ENCODE measurements at places on chromosomes 6 and 20.

DNA sequence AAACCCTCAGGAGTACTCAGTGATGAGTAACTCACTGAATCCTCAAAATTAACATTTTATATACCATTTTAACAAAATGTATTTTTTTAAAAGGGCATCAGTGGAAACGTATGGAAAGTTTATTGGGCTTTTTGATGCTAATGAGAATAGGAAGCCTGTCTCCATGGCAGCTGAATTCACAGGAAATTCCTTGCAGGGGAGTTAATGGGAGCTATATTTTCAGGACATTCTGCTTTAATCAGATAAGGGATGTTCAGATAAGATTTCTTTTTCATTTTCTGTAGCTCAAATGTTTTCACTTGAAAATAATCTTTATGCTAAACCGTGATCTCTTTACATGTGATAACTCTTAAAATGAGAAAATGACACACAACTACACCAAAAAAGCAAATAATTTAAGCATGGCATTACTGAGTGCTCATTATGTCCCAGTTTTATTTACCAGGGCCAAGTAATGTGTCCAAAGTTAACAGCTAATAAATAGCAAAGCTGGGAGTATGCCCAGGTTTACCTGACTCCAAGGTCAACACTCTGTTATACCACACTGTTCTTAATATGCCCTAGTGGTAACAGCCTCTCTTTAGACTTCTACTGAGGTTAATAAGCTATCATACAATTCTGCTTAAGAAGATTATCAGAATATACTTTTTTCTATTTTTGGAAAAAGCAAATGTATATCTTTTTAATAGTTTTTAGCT lies 348.1 kb downstream of the GRIK2 start:
- no peak for DNase-seq

- no peak for DNase-seq
These were observed 27.8 kb upstream of the MYCT1 start for GRCh38 chr6:152669895-152670294.

DNA sequence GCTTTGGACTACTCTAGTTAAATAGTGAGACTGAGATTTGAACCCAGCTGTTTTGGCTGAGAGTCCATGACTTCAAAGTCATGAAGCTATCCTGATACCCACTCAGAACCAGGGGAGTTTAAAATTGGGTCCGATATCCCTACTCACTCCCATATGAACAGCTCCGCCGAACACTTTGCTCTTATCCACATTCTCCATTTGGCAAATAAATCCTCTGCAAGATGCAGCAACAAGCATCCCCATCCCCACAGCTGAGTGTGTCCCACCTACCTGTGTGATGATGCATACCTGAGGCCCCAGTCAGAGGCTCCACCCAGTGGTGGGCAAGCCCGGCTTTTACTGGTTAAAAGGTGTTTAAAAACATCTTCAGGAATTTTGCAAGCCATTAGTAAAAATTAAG lies 108.3 kb upstream of the SLC24A3 start:
- DNase-seq, result no peak

GRCh38 chr6:138107078-138107751 lies at the start of gene PERP:
Gene PERP (minus strand): TSS chr6:138107419. CDS start chr6:138107340, 79 bp downstream.
- DNase-seq, result peak; percentile 83

DNA sequence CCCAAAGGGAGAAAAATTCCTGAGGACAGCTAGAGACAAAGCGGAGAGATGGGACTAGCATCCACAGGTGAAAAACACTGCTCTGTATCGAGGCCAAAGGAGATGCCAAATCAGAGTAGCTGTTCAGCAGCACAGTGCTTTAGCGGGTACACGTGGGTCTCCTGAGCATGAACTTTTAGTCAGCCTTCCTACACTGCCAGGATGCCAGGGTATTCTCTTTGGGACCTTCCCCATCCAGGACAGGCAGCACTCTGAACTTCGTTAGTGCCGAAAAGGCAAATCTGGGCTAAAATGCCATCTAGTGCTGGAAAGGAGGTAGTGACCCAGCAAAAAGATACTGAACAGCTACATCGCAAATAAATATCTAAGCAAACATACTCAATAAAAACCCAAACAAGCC lies 64.9 kb downstream of the C6orf58 start:
- DNase-seq, result no peak

- no peak for DNase-seq
These were observed 39.2 kb upstream of the RNF8 start for GRCh38 chr6:37314487-37315156.

GRCh38 chr6:4348462-4349112 lies 213.2 kb upstream of the ECI2 start:
- DNase-seq, result no peak

DNA sequence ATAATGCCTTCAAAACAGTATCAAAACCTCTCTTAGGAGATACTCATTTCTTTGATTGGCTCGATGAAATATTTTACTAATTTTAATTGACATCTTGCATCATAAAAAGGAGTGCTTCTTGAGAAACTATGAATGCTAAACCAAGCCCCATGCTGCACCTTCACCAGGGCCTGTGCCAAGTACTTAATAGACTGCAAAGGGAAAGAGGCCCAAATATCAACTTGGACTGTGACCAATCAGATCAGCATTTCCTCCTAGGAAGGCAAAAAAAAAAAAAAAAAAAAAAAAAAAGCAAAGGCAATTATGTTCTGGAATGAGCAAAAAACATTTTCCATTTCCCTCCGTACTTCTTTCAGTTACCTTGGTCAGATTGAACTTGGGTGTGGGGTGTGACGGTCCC lies 253.0 kb upstream of the SOX4 start:
- DNase-seq, result no peak

GRCh38 chr6:157714153-157714490 lies 108.9 kb upstream of the SNX9 start:
- DNase-seq, result no peak

DNA sequence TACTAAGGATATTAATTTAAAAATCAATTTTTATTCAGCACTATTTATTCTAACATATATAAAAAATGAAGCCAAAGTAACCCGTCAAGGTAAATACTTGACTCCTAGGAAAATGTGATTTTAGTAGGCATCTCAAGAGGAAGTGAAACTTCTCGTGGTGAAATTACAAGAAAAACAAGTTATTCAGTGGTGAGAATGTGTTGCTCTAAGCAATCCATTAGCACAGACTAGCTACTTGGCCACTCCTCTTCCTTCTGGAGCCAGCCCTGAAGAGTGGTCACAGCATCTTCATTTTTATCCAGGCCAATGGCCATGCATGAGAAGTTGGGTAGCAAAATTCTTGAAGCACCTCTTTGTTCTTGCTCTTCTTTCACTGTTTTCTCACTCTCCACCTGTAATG lies 40.4 kb upstream of the GFRAL start:
- no peak for DNase-seq

DNA sequence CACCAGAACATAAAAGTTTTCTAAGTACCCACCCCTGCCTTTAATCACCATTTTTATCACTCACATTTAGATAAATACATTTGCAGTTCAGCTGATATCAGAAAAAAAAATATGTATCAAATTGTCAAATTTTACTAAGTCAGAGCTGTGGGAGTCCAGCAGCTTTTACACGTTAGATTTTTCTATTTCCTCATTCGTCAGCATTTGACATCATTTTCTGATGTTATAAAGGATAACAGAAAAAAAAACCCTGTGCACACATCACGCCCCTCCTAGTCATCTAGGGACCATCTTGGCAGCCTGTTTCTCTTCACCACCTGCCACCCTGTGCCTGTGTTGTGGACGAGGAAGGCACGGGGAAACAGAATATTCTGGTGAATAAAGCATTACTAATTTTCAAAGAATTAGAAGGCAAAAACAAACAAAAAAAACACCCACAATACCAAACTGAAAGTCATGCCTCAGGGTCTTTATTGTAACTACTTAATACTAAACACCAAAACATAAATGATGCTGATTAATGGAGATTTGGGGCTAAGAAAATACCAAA lies 12.4 kb downstream of the B4GALT5 start:
- no peak for DNase-seq

- peak; percentile 80 for DNase-seq
These were observed 31.5 kb upstream of the TGM2 start for GRCh38 chr20:38196592-38196991.

DNA sequence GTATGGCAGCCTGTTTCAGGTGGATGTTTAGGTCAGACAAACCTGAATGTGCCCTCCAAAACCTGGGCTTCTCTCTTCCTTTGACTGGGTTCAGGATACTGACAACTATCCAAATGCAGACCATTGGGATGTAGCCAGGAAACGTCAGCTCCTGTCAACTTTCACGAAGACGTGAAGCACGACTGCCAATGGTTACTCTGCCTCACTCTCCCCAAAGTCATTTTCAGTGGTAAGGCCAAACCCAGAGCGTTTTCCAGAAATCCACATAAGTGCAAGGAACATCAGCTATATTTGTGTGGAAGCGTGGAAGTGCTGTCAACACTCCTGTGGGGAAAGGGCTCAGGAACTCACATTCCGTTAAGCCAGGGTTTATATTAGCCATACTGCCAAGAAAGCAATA lies 20.1 kb upstream of the RCAN2 start:
- DNase-seq, result no peak

GRCh38 chr6:90454836-90455427 lies 131.9 kb downstream of the MAP3K7 start:
- no peak for DNase-seq

- no peak for DNase-seq
These were observed 41.8 kb downstream of the SLC22A23 start for GRCh38 chr6:3415082-3415453.

DNA sequence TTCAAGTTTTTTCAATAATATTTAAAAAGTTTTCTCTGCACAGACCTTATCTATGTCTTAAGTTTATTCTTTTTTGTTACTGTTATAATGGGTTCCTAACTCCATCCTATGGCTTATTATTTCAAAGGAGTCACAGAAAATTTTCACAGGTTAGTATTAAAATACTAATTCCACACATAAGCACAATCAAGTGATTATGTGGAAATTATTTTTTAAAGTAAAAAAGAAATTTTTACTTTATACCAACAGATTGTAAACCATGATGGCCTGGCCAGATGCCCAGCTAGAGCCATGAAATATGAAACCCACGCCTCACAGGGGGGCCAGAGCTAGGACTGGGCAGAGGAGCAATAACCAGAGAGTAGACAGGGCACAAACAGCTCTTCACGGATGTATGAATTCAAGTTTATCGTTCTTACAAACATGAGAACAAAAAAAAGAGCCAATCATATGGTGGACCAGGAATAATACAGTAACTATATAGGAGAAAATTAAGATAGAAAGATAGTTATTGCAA lies 34.0 kb downstream of the NUDT3 start:
- DNase-seq, result no peak

DNA sequence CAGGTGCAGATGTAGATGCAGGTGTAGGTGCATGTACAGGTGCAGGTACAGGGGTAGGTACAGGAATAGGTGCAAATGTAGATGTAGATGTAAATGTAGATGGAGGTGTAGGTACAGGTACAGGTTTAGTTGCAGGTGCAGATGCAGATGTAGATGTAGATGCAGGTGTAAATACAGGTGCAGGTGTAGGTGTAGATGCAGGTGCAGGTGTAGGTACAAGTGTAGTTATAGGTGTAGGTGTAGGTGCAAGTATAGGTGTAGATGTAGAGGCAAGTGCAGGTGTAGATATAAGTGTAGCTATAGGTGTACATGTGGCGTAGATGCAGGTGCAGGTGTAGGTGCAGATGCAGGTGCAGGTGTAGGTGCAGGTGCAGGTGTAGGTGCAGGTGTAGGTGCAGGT lies 34.2 kb upstream of the CDH4 start:
- DNase-seq, result no peak

DNA sequence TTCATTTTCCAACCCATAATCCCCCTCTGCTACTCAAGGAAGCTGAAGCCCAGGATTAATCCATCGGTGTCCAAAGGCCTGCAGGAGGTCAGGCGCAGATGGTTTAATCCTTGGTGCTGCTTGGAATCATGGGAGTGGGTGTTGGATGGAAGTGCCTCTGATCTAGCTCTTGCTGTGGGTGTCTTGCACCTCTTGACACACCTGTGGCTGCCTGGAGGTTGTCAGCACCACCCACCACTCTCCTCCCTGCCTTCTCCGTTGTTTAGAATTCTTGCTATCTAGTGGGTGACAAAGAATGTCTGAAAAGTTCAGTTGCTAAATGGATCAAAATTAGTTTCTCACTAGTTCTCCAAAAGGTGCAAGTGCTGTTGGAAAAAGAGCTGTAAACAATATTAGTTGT lies 1074.4 kb upstream of the FLRT3 start:
- no peak for DNase-seq

DNA sequence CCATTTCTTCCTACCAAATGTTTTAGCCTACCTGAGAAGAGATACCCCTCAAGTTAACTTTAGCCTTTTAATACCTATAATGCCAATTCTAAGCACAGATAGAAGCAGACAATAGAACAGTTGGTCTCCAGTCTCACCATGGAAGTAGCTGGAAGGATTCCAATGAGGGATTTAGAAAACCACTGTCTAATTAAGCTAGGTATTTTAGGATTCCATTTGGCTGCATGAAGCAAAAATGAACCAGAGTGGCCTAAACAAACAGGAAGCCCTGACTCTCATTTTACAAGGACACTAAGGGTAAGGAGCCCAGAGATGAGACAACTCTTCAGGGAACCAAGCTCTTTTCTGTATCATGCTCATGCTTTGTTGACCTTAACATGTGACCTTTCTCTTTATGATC lies 199.2 kb downstream of the ALDH8A1 start:
- no peak for DNase-seq

- no peak for DNase-seq
These were observed 30.5 kb downstream of the FBXO9 start for GRCh38 chr6:53095716-53096115.

- DNase-seq, result no peak
These were observed 101.9 kb upstream of the MOCS1 start for GRCh38 chr6:40036186-40036585.

DNA sequence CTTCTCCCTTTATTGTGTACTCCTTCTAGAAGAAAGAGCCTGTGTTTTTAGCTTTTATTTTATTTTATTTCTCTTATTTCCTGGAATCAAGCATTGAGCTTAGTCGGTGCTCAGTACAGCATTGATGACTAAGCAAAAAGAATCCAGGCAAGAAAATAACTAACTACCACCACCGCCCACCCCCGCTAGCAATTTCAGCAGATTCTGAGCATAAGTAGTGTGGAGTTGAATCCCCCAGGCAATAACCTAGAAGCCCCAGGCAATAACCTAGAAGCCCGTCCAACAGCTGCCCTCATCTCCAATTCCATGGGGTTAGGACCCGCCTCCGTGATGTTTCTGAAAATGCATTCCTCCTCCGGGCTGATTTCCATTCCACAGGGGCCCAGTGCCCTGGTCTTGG lies 258.0 kb upstream of the TAB2 start:
- DNase-seq, result no peak

GRCh38 chr6:71727632-71728294 lies 158.6 kb upstream of the RIMS1 start:
- no peak for DNase-seq

- no peak for DNase-seq
These were observed 99.3 kb downstream of the SOBP start for GRCh38 chr6:107589199-107589598.

GRCh38 chr6:128731249-128732165 lies 151.4 kb upstream of the LAMA2 start:
- DNase-seq, result no peak

DNA sequence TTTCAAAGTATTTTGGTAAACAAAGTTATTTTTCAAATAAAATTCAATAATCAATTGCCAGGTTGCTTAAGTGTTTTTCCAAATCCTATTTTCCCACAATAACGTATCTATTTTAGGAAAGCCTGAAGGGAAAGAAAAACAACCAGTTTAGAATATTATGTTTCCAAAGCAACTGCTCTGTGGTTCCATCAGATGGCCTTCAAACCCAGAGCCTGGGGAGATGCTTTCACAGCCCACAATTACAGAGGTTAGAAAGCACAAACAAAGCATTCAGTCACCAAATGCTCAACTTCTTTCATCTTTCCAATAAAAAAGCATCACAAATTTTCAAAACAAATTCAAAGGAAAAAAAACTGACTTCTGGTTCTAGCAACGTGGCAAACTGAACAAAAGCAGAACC lies 66.0 kb downstream of the ELOVL5 start:
- DNase-seq, result no peak

Data from suprapubic skin (tissue), 4 donors.